ENCODE measurements at places on chromosomes 1 and 21. TPM values are rescaled to one million over a fixed set of nuclear protein-coding genes. Genes with fewer than 3 reads are reported as not detected.

DNA sequence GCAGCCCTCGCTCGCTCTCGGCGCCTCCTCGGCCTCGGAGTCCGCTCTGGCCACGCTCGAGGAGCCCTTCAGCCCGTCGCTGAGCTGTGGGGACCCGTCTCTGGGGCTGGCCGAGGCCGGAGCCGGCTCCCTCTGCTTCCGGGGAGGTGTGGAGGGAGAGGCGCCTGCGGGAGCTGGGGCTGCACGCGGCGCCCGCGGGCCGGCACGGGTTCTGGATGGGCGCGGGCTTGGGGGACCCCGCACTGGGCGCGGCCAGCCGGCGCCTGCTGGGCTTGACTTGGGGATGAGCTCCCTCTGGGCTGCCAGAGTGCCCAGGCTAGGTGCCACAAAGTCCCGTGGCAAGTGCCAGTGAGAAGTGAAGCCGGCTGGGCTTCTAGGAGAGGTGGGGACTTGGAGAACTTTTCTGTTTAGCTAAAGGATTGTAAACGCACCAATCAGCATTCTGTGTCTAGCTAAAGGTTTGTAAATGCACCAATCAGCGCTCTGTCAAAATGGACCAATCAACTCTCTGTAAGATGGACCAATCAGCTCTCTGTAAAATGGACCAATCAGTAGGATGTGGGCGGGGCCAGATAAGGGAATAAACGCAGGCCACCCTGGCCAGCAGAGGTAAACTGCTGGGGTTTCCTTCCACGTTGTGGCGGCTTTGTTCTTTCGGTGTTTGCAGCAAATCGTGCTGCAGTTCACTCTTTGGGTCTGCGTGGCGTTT is 20.2 kb downstream of the EXOC8 start:
- no peaks in the 10 kb centered on the region for H3K36me3 ChIP-seq
- H3K27me3 ChIP-seq = no peaks in the 10 kb centered on the region
- H3K27ac ChIP-seq = no peak overlapping the region
- H3K4me3 ChIP-seq = no peak overlapping the region
- no peaks in the 10 kb centered on the region for H3K4me1 ChIP-seq

- no peak overlapping the region for H3K27ac ChIP-seq
- H3K4me3 ChIP-seq = no peak overlapping the region
- no peaks in the 10 kb centered on the region for H3K27me3 ChIP-seq
- H3K4me1 ChIP-seq = no peaks in the 10 kb centered on the region
Observed at GRCh38 chr1:243580072-243580471, 270.0 kb downstream of the AKT3 start.

GRCh38 chr1:209490013-209490412 is 93.5 kb upstream of the CAMK1G start:
- no peak for DNase-seq
- H3K36me3 ChIP-seq = no peaks in the 10 kb centered on the region
- H3K4me3 ChIP-seq = no peak overlapping the region
- no peak overlapping the region for H3K27ac ChIP-seq
- H3K27me3 ChIP-seq = no peaks in the 10 kb centered on the region
- H3K4me1 ChIP-seq = peaks cover 4% of the 10 kb centered on the region

GRCh38 chr1:200771625-200772555 is 33.2 kb downstream of the CAMSAP2 start:
- H3K4me3 ChIP-seq = no peak overlapping the region
- no peak for DNase-seq
- H3K27ac ChIP-seq = no peak overlapping the region
- H3K36me3 ChIP-seq = no peaks in the 10 kb centered on the region

The PATJ gene
- total RNA-seq = 49.0 TPM

GRCh38 chr1:145892486-145893087 is 6.9 kb upstream of the ANKRD35 start:
- no peak for DNase-seq
- no peaks in the 10 kb centered on the region for H3K27me3 ChIP-seq
- no peak overlapping the region for H3K4me3 ChIP-seq
- no peaks in the 10 kb centered on the region for H3K4me1 ChIP-seq
- H3K36me3 ChIP-seq = no peaks in the 10 kb centered on the region

DNA sequence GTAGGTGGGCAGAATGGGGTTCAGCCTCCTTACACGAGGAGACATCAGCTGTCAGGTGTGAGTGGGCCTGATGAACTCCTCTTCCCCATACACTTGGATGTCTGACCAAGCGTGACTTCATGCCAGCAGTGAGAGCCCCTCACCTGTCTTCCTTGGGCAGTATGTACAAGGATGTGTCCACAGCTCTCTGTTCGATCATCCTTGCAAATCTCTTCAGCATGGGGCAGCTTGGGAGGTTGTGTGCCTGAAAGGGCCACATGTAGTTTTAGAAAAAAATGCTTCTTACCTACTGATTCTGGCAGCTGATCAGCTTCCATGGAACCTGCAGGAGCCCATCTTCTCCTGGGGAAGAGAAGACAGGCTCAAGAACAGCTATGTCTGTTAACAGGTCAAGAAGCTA is 18.0 kb downstream of the ACP6 start:
- peaks cover 25% of the 10 kb centered on the region for H3K4me1 ChIP-seq
- DNase-seq = no peak
- peaks cover 24% of the 10 kb centered on the region for H3K36me3 ChIP-seq
- no peak overlapping the region for H3K4me3 ChIP-seq

The WNT4 gene
- total RNA-seq = not detected

The F3 gene
- total RNA-seq = 0.44 TPM

DNA sequence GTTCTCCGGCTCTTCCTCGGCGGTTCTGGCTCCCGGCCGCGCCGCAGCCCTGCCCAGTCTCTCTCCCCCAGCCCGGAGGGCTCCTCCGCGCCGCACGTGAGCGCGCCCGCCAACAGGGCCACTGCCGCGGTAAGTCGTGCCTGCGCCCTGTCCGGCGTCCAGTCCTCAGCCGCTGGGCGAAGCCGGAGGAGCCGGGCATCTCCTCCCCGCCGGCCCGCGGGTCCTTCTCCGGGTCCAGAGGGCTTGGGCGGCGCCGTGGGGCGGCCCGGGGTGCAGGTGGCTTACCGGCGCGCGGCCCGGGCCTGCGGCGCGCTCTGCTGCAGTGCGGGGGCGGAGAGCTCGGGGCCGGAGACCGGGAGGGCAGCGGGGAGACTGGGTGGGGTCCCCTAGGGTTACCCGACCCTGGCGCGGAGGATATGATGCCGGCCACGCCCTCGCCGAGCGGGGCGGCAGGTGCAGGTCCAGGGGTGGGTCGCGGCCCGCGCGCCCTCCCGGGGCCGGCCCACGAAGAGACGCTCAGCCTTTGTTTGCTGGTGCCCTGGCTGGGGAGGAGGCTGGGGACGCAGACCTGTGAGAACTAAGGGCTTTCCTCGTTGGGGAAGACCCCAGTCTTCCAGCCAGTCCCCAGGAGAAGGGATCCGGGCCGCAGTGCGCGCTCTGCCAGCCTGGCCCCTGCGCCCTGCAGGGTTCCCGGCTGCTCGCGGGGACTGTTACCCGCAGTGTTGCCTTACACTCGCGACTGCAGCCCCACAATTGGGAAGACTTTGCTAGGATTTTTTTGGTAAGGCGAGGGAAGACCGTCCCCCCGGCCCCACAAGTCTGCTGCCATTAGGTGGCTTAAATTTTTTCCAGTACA is at the start of gene DOP1B:
TSS of gene DOP1B (plus strand) at position 10 of the 856 bp plus-strand sequence. CDS start 7,910 bp downstream, outside the sequence.
- H3K4me1 ChIP-seq = peaks cover 26% of the 10 kb centered on the region
- H3K27ac ChIP-seq = peak within 1 kb of the TSS; percentile 64
- H3K36me3 ChIP-seq = no peaks in the 10 kb centered on the region
- H3K27me3 ChIP-seq = no peaks in the 10 kb centered on the region
- peak within 1 kb of the TSS; percentile 70 for H3K4me3 ChIP-seq

- no peak overlapping the region for H3K27ac ChIP-seq
- H3K36me3 ChIP-seq = no peaks in the 10 kb centered on the region
- H3K4me3 ChIP-seq = no peak overlapping the region
- H3K4me1 ChIP-seq = no peaks in the 10 kb centered on the region
- no peaks in the 10 kb centered on the region for H3K27me3 ChIP-seq
Observed at GRCh38 chr1:57137980-57138379, 172.2 kb upstream of the C8B start.

The TBX19 gene
- 4.3 TPM for total RNA-seq

DNA sequence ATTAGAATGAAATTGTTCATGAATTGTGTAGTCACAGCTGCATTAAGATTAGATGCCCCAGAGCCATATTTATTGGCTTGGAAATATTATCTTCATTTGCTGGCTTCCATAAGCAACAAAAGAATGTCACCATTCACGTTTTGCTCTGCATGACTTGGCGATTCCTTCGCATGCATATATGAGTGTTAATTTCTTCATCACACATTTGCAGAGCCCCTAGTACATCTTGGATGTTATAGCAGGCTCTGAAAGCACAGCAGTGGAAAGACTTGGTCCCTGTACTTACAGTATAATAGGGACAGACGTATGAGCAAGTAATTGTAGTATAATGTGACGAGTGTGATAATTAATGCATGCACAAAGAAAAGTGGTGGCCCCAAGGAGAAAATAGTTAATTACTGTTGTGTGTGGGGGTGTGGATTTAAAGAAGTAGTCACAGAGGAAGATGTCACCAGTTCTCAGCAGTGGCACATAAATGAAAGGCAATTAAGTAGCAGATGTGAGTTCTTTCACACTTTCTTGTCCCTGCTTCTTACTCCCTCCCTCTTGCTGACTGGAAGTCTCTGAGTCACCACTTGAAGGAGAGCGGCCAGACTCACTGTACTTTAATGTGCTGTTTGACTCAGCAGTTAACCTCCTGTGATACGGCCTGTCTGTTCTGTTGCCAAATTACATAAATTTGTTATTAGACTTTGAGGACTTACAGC is 21.0 kb downstream of the S100A10 start:
- no peak overlapping the region for H3K27ac ChIP-seq
- DNase-seq = no peak
- no peaks in the 10 kb centered on the region for H3K36me3 ChIP-seq

GRCh38 chr1:40919475-40920011 is 57.4 kb upstream of the CITED4 start:
- no peak for DNase-seq
- H3K36me3 ChIP-seq = no peaks in the 10 kb centered on the region
- H3K4me3 ChIP-seq = no peak overlapping the region

GRCh38 chr1:80214888-80215540 is 1208.5 kb upstream of the ADGRL4 start:
- no peaks in the 10 kb centered on the region for H3K4me1 ChIP-seq
- no peaks in the 10 kb centered on the region for H3K36me3 ChIP-seq
- H3K27ac ChIP-seq = no peak overlapping the region
- H3K27me3 ChIP-seq = no peaks in the 10 kb centered on the region
- H3K4me3 ChIP-seq = no peak overlapping the region
- DNase-seq = no peak

The RNF2 gene
- total RNA-seq = 27.0 TPM

DNA sequence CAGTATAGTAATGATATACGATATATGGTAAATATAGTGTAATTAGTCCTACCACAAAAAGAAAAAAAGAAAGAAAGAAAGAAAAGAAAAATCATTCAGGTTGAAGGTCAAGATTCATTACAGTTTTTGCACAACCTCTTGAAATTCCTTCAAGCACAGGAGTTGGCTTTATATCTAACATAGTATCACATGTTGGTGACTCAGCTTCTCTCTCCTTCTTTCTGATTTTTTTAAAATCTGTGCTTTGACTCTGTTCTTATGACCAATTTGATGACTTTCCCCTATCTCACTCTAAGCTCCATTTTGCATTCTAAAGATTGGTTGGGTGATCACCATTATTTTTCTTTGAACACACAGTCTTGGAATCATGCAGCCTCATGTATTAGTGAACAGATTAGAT is 148.2 kb upstream of the COL11A1 start:
- no peaks in the 10 kb centered on the region for H3K36me3 ChIP-seq
- H3K4me1 ChIP-seq = no peaks in the 10 kb centered on the region
- no peak overlapping the region for H3K27ac ChIP-seq
- DNase-seq = no peak
- no peak overlapping the region for H3K4me3 ChIP-seq

The BNIPL gene
- 8.3 TPM for total RNA-seq

DNA sequence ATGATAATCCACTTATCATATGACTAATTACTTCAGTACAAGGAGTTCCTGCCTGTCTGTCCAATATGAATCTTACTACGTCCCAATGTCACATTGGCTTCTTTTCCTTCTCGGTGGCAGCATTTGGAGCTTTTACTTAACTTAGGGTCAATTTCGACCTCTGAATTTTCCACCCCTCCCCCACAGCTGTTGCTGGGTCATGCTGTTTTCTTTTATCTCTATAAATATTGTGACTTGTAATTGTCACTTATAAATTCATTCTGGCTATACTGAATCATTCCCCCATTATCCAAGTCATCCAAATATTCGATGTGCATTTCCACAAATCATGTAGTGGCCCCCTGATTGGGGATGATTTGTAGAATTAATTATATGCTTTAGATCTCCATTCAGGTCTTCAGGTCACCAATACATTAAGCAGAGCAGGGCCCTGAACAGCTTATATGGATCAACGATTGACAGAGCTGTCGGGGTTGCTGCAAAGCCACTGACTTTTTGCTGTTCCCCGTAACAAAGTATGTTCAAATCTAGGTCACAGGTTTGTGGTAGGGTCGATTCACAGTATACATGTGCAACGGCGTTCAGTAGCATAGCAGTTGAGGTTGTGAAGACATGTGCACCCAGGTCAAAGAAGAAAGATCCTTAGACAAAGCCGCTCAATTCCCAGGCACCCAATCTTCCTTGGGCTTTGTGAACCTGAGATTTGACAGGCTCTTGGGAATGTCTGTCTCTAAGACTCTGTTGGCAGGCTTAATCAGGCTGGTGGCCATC is 18.3 kb upstream of the RNU1-4 start:
- H3K27me3 ChIP-seq = no peaks in the 10 kb centered on the region
- no peaks in the 10 kb centered on the region for H3K36me3 ChIP-seq
- H3K4me1 ChIP-seq = no peaks in the 10 kb centered on the region
- no peak overlapping the region for H3K4me3 ChIP-seq
- DNase-seq = no peak

The KMO gene
- total RNA-seq = 0.44 TPM

The TMEM240 gene
- 2.8 TPM for total RNA-seq

The PCAT6 gene
- total RNA-seq = not detected
